Right forelimb (tissue), 1 donor: ENCODE measurements at places on chromosomes 6 and 20.

DNA sequence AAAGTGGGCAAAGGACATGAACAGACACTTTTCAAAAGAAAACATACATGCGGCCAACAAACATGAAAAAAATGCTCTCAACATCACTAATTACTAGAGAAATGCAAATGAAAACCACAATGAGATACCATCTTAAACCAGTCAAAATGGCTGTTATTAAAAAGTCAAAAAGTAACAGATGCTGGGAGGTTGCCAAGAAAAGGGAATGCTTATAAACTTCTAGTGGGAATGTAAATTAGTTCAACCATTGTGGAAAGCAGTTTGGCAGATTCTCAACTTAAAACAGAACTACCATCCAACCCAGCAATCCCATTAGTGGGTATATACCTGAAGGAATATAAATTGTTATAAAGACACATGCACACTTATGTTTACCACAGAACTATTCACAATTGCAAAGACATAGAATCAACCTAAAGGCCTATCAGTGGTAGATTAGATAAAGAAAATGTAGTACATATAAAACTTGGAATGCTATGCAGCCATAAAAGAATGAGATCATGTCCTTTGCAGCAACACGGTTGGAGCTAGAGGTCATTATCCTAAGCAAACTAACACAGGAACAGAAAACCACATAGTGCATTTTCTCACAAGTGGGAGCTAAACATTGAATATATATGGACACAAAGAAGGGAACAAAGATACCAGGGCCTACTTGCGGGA, 16.3 kb downstream of the CENPQ start:
- DNase-seq, result no peak

- no peak for DNase-seq
Observed at GRCh38 chr6:42907336-42907735, 8.5 kb upstream of the PTCRA start.

DNA sequence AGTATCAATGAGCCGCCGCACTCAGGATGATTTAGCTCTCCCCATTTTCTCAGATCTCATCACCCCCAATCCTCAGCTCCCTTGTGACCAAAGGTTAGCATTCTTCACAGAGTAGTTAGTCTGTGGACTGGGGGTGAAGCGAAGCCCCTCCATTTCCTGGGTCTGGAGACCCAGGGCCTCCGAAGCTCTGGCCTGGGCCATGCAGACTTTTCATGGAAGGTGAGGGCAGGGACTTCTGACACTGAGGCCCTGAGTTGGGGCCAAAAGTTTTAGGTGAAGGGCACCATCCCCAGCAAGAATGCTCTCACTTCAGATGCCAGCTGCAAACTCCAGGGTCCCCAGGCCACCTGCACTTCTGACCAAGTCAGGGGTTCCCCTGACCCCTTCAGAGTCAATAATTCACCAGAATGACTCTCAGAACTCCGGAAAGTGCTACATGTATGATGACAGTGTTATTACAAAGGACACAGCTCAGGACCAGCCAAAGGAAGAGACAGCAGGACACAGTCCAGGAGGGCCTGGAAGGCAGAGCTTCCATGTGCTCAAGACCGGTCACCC, 65.7 kb upstream of the DUSP22 start:
- DNase-seq, result no peak

- DNase-seq, result no peak
Observed at GRCh38 chr20:61814244-61814643, 251.4 kb downstream of the TAF4 start.

DNA sequence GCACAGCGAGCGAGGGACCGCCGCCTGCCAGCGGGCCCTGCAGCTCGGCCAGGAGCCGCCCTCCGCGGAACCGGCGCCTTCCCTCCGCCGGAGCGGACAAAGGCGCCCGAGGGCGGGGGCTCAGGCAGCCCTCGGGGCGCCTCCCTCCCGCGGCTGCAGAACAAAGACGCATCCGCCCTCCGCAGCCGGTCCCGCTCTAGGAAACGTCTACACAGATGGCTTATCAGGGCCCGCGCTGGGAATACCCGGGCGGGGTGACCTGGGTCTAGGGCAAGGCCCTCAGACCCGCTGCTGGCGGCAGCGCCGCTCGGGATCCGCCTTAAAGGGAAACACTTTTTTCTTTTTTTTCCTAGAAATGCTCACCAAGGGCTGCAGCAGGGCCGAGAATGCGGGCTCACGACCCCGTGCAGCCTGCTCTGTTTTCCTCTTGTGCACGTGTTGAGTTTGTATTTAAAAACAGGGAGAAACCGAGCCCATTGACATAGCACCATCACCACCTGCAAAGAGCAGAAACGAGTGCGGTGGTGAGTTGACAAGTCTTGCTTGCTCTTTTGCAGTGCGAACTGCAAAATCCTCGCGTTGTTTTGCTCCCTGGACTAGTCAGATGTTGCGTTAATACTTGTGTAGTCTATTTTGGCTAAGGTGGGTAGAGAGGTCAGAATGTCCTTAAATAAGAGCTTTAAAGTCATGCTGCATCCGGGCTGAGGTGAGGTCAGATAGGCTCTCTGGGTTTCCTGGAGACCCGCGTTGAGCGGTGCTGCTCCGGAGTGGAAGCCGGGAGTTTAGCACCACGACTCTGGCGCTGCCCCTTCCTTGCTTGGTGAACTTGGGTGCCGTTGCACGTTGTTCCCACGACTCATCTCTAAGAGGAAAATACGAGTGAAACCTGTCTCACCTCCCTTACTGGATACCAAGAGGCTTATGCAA, 1.1 kb upstream of the RPS6KA2 start:
- DNase-seq, result no peak

- no peak for DNase-seq
Observed at GRCh38 chr6:137241481-137242038, 22.4 kb upstream of the IFNGR1 start.

GRCh38 chr6:158707821-158708195, 58.0 kb downstream of the SYTL3 start:
- DNase-seq, result no peak

- DNase-seq, result no peak
Observed at GRCh38 chr20:53087037-53087777, 115.0 kb downstream of the TSHZ2 start.

DNA sequence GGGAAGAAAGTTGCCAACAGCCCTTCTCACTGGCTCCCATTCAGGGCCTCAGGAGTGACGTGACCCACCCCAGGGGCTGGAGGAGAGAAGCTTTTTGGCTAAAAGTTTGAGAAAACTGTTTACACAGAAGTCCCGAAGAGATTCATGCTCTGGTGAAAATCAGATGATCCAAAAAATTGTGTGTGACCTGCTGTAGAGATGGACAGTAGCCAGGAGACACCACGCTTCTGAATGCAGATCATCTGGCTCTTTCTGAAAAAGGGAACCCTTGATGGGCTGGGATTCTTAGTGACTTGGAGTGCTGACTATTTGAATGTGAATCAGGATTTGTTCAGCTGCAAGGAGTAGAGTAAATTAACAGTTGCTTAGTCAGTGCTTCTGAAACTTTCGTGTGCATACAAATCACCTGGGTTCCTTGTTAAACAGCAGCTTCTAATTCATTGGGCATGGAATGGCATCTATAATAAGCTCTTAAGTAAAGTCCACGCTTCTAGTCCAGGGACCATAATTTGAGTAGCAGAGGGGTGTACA, 265.1 kb downstream of the PREX1 start:
- DNase-seq, result no peak

DNA sequence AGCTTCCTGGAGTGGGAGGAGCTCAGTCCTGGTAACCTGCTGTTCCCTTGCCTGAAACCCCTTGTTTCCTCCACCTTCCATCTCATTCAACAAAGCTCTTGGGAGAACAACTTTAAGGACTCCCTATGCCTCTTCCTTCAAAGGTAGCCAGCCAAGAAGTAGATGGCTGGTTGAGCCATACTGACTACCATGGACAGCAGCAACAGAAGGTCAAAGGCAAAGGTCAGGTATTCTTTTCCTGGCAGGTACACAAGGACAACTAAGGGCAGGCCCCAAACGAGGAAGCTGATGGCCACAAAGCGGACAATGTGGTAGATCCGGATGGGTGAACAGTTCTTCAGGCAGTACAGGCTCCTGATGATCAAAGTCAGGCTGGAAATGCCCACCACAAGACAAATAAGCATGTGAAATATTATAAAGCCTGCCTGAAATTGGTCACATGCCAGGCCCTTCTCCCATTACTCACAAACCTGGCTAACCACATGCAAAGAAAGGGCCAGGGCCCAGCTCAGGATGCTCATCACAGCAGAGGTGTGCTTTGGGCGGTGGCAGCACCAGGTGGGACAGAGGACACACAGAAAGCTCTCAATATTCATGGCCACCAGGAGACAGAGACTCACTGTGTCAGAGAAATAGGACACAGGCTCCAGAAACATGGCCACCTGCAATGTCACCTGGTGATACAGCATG, 21.7 kb downstream of the UBD start:
- DNase-seq, result no peak

- DNase-seq, result no peak
Observed at GRCh38 chr20:43925215-43925614, 10.6 kb downstream of the TOX2 start.

- DNase-seq, result no peak
Observed at GRCh38 chr6:25280344-25281074, 1.3 kb downstream of the CARMIL1 start.

DNA sequence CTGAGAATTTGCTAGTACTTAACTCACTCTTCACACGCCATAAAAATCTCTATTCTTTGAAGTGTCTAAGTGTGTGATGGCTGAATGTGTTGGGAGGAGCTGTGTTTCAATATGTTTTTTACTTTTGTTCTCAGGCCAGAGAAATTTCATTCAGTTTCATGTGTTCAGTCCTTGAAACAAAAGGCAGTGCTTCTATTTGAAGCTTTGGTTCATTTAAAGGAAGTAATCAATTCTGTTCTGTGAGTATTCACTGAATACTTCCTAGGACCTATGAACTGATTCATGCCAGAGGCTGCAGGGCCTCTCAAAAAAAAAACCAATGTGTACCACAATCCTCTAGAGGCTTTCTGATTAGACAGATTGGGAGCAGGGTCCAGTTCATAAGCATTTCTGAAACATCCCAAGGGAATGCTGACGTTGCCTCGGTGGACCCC, 12.4 kb upstream of the F13A1 start:
- DNase-seq, result no peak

DNA sequence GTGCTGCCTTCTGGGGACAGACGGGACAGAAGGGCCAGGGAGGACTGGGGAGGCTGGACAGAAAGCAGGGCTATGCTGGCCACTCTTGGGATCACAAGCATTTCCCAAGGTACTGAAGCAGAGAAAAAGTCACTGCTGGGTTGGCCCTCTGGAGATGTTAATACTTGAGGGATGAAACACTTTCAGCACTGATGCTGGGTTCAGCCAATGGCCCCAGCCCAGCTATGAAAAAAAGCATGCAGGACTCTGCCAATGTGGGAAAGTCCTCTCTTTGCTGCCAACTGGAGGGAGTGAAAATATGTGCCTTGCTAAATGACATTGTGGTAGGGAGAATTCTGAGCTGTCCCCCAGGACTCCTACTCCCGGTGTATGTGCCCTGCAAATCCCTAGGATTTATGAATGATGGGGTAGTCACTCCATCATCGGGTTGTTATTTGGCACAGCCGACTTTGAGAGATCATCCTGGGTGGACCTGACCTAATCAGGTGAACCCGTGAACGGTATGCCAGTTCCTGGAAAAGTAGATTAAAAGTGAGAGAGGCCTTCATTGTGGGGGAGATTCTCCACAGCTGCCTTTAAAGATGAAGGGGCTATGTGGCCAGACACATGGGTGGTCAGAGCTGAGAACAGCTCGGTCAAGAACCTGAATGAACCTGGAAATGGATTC, 119.9 kb upstream of the TRAF3IP2 start:
- no peak for DNase-seq

GRCh38 chr20:32278199-32278643, 770 bp downstream of the KIF3B start:
- no peak for DNase-seq

DNA sequence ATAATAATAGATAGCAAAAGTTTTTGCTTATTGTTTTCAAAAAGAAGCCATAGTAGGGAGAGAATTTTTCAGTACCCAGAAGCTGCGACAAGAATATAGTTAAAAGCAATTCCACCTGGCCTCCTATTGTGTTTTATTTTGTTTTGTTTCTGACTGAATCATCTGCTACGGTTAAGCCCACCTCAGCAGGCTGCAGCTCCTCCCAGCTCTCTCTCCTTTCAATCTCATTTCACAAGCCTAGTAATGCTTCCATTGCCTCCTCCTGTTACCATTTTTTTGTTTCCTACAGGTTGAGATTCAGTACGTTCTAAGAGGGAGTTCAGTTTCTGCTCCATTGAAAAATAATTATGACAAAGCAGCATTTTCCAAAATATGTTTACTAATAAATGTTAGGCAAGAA, 77.9 kb downstream of the PCSK2 start:
- DNase-seq, result no peak

- DNase-seq, result peak; percentile 79
Observed at GRCh38 chr6:157184202-157185015, 138.9 kb downstream of the TMEM242 start.

- no peak for DNase-seq
Observed at GRCh38 chr6:121837545-121838229, 402.2 kb downstream of the GJA1 start.

- no peak for DNase-seq
Observed at GRCh38 chr6:20698675-20699074, 164.4 kb downstream of the CDKAL1 start.

DNA sequence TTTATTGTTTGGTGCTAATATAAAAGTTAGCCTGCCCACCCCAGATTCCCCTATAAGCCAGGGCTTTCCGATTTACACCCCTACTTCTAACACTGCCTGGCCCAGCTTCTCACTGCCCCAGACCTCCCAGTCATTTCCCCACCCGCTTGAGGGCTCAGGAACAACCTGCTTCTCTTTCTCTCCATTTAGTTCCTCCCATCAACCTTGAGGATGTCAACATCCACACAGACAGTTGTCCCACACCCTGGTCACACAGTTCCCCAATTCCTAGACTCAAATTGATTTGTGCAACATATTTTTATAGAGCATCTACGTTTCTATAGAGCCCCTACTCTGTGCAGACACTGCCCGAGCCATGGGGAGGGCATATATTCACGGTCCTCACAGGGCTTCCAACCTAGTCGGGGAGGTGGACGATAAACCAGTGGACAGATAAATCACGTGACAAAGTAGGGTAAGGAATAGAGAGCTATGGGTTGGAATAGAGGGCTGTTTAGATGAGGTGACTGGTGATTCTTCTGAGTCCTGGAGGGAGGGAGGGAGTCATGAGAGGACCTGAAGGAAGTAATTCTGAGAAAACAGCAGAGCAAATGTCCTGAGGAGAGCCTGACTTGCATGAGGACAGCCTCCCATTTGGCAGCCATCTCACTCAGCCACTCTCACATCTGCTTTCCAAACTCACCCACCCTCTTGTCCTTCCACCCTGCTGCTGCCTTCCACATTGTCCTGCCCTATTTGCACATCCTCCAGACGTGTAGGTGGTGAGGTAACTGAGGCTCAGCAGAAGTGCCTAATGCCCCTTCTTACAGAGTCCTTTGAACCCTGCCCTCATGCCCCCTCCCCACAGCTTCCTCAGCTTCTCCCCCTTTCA, 6.3 kb downstream of the GABRR2 start:
- no peak for DNase-seq

GRCh38 chr6:41318654-41319565, 16.5 kb upstream of the NCR2 start:
- DNase-seq, result peak; percentile 88

- DNase-seq, result no peak
Observed at GRCh38 chr20:6560978-6561377, 206.5 kb upstream of the BMP2 start.

- peak; percentile 39 for DNase-seq
Observed at GRCh38 chr6:13397359-13398068, 69.2 kb upstream of the TBC1D7 start.

GRCh38 chr20:41169791-41170351, 32.5 kb downstream of the PLCG1 start:
- DNase-seq, result peak; percentile 26
